ENCODE measurements at places on chromosomes 1 and 21.

GRCh38 chr21:44088401-44088780, 18.8 kb upstream of the PWP2 start:
- no peak for DNase-seq

DNA sequence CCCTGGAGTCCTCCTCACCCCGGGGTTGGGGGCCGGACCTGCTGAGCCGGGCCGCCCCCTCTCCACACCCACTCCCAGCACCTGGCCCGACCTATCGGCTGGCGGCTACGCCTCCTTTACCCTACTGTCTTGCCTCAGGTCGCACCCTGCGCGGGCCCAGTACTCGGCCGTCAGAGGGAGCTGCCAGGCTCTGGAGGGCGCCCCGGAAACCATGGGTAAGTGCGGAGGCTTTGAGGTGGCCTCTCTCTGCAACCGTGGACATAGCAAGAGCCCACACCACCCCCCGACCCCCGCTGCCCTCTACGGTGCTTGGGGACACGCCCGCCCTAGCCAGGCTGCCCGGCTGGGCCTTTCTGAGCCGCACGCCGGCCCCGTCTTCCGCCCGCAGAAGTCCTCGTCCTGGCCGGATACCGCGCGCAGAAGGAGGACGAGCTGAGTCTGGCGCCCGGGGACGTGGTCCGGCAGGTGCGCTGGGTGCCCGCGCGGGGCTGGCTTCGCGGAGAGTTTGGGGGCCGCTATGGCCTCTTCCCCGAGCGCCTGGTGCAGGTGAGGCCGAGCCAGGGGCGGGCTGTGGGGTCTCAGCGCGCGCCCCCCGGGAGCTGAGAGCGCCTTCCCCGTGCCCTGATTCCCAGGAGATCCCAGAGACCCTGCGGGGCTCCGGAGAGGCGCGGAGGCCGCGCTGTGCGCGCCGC, at the start of gene SH3D21:
SH3D21 (plus strand) TSS at position 159 of the 692 bp plus-strand sequence; CDS start at position 212, 53 bp downstream.
- no peak for DNase-seq

DNA sequence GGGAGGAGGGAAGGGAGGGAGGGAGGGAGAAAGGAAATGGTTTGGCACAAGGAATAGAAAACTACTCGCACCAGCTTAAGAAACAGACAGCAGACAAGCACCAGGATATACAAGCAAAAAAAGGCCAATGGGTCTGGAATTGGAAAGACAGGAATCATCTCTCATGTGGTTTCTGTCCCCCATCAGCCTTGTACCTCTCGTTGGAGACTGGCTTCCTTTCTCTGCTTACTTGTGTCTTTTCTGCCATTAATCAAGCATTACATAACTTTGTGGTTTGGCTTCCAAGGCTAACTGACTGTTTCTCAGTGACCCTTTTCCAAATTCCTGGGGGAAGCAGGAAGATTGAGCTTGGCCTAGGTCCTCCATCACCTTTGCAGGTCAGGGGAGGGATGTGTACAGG, 11.8 kb upstream of the RALGPS2 start:
- peak; percentile 75 for DNase-seq

GRCh38 chr21:33695813-33696212, 53.5 kb downstream of the ITSN1 start:
- DNase-seq, result no peak

DNA sequence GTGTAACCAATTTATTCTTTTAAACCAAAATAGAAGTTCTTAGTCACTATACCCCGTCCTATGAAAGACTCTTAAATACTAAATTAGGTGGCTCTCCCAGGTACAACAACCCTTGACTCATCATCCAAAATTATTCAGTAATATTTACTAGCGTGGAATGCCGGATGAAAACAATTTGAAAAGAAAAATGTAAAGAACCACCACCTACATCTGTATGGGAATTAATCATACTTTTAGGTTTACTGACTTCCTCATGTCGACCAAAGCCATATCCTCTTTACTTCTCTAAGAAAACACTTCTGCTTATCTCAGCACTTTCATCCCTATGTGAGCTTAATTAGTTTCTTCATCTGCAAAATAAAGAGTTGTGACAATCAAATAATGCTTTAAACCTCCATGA, 139.6 kb downstream of the AKT3 start:
- DNase-seq, result no peak

GRCh38 chr1:60101516-60101915, 27.9 kb upstream of the C1orf87 start:
- no peak for DNase-seq

DNA sequence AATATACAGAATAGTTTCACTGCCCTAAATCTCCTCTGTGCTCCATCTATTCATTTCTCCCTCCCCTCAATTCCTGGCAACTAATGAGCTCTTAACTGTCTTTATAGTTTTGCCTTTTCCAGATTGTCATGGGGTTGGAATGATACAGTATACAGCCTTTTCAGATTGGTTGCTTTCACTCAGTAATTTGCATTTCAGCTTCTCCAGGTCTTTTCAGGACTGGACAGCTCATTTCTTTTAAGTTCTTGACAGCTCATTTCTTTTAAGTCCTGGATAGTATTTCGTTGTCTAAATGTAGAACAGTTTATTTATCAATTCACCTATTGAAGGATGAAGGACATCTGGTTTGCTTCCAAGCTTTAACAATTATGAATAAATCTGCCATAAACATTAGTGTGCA, 22.6 kb downstream of the KRTAP21-3 start:
- no peak for DNase-seq

DNA sequence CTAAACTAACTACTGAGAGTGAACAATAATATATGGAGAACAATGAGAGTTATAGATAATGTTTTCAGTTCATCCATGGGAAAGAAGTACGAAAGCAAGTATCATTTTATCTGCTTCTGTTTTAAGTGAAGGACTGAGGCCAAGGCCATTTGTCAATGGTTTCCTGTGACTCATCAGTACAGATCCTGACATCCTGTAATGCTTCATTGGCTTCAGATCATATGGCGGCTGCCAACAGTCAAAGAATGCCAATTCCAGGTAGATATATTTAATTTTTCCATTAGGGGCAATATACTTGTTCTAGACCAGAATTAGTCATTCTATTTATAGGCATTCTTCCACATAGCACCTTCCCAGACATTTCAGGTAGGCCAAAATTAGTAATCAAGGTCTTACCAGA, 97.3 kb downstream of the USH2A start:
- DNase-seq, result peak; percentile 31

- no peak for DNase-seq
These were observed 14.3 kb downstream of the QSOX1 start for GRCh38 chr1:180168786-180169639.

DNA sequence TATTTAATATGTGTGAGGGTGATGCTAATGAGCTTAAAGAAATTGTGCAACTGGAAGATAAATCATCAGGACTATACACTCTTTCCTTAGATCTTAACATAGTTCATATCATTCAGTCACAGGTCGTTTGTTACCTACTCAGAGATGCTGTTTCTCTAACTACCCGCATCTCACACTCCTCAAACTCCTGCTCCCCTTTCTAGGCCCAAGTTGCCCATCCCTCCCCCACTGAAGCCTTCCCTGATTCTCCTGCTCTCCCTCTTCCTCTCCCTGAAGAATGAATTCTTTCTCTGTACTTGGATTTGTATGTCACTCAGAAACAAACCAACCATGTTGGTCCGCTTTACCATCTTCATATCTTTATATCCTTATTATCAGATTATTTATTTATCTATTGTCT, 9.1 kb downstream of the SH3GLB1 start:
- no peak for DNase-seq

GRCh38 chr1:67618285-67619018, 66.5 kb upstream of the GADD45A start:
- DNase-seq, result peak; percentile 94

DNA sequence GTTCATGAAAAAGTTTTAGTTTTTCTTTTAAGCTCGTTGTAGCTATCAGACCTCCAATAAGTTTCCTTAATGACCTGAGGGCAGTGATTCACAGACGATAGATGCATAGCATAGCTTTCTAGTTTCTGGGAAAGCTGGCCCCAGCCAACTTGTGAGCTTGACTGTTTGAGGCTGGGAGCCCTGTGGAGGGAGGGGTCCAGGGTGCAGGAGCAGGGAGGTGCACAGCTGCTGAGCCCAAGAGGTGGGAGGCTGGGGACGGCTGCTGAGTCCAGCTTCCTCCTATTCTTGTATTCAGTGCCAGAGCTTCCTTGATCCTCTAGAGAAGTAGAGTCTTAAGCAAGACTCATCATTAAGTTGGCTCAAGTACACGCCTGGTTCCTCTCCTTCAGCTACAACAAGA, 11.0 kb upstream of the AVPR1B start:
- DNase-seq, result no peak

- DNase-seq, result peak; percentile 99
These were observed 57.8 kb downstream of the ZNF281 start for GRCh38 chr1:200351826-200352549.

DNA sequence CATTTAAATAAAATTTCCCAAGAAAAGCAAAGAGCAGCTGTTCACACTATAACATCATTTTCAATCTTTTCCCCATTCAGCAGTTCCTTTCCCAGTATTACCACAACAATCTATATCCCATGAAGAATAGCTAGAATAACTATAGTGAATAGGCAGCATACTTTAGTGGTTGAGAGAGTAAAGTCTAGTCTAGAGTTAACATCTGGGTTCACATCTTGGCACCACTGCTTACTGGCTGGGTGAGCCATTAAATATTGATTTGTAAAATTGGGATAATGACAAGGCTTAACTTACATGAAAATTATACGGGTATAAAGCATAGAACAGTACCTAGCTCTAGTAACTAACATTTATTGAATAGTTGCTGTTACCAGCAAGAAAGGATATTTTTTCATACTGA, 14.4 kb downstream of the S100PBP start:
- DNase-seq, result no peak

- DNase-seq, result peak; percentile 39
These were observed 74.3 kb downstream of the DHRS3 start for GRCh38 chr1:12543740-12544154.

DNA sequence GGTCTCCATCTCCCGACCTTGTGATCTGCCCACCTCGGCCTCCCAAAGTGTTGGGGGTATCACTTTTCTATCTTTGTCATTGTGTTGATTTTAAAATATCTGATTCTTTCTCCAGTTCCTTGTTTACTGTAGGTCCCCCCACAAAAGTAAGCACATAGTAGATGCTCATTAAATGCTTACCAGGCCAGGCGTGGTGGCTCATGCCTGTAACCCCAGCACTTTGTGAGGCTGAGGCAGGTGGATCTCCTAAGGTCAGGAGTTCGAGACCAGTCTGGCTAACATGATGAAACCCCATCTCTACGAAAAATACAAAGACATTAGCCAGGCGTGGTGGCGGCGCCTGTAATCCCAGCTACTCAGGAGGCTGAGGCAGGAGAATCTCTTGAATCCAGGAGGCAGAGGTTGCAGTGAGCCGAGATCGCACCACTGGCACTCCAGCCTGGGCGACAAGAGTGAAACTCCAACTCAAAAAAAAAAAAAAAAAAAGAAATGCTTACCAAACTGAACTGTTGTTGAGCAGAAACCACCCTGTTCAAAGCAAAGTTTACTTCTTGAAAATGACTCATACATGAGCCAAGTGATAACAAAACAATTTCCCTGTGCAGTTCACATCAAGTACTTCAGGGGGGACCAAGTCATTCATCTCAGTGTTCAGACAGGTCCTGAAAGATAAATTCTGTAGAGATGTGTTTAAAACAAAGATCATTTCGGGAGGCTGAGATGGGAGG, 24.3 kb upstream of the NID1 start:
- DNase-seq, result peak; percentile 44

DNA sequence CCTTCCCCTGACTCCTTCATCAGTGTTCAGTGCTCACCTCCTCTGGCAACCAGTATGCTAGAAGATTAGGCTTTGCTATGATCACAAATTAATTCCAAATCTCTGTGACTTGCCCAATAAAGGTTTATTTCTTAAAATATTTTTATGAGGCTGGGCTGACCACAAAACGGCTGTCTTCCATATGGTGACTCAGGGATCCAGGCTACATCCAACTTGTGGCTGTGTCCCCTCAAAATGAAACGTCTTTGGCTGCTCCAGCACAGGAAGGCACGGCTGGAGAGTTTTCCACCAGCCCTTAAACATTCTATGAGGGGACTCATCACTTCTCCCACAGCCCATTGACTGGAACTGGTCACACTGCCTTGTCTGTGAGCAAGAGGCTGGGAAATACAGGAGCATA, 131.5 kb downstream of the HUNK start:
- no peak for DNase-seq

GRCh38 chr21:41086569-41086968, 81.4 kb upstream of the BACE2 start:
- DNase-seq, result no peak

DNA sequence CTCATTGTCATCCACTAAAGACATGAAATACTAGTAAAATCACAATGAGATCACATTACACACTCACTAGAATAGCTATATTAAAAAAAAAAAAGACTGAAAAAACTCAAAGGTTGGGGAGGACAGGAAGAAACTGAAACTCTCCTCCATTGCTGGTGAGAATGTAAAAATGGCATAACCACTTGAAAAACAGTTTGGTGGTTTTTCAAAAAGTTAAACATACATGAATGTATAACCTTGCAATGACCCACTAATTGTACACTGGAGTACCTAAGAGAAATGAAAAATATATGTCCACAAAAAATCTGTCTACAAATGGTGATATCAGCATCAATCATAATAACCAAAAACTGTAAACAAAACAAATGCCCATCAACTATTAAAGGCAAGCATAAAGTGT, 44.0 kb downstream of the NRIP1 start:
- no peak for DNase-seq

- no peak for DNase-seq
These were observed 126.3 kb downstream of the HIVEP3 start for GRCh38 chr1:41792485-41792770.

DNA sequence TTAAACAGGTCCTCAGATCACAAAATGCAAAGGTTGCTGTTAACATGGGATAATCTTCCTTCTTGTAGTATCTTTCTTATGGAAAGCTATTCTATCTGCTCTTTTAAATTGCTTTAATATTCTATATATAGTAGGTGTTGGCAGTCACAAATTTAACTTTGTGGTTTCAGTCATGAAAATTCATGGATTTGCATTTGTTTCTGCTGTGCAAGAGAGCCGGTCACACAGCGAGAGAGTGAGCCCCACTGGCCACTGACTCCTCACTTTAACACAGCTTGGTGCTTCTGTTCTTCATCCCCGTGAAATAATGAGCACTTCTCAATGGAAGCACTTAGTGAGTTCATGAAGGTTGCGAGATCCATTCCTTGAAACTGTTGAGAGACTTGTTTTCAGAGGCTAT, 18.1 kb upstream of the BMP8A start:
- no peak for DNase-seq

- no peak for DNase-seq
These were observed 5.3 kb downstream of the HTR1D start for GRCh38 chr1:23211955-23212354.

DNA sequence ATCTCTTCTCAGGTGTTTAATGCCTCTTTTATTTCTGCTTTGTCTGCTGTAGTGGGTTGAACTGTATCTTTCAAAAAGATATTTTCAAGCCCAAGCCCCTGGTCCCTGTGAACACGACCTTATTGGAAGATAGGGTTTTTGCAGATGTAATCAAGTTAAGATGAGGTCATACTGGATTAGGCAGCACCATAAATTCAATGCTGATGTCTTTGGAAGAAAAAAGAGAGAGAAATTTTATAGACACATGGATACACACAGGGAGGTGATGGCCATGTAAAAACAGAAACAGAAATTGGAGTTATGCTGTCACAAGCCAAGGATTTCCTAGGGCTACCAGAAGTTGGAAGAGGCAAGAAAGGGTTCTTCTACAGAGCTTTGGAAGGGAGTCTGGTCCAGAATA, 301.4 kb downstream of the KCTD3 start:
- DNase-seq, result no peak
